Glutamatergic neuron (in vitro differentiated cells): ENCODE measurements at places on chromosomes 4 and X. TPM values are rescaled to one million over a fixed set of nuclear protein-coding genes. Genes with fewer than 3 reads are reported as not detected.

Gene XKRX
- not detected for total RNA-seq

Gene SRPX2
- total RNA-seq, result not detected

Gene BCORL1
- 14.7 TPM for total RNA-seq

Gene MAGEB6B
- not detected for total RNA-seq

DNA sequence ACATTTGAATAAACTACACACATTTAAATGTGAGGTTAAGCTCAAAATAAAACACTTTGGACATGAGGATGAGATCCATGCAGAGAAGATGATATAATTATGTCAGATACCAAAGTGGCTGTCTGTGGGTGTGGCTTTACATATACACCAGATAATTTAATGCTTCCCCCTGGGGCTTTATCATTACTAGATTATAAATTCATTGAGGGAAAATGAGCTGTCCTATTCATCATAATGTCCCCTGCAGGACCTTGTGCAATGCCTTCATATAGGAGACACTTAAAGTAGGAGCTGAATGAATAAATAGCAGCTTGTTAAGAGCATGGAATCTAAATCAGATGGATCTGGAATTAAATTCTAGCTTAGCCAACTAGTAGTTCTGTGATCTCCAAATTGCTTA, 49.7 kb downstream of the OTC start:
- no peak for DNase-seq

- DNase-seq, result no peak
Observed at GRCh38 chr4:129346734-129347133, 250.8 kb downstream of the C4orf33 start.

Gene ERAS
- total RNA-seq, result not detected
